ENCODE measurements at places on chromosomes 5 and 9.

DNA sequence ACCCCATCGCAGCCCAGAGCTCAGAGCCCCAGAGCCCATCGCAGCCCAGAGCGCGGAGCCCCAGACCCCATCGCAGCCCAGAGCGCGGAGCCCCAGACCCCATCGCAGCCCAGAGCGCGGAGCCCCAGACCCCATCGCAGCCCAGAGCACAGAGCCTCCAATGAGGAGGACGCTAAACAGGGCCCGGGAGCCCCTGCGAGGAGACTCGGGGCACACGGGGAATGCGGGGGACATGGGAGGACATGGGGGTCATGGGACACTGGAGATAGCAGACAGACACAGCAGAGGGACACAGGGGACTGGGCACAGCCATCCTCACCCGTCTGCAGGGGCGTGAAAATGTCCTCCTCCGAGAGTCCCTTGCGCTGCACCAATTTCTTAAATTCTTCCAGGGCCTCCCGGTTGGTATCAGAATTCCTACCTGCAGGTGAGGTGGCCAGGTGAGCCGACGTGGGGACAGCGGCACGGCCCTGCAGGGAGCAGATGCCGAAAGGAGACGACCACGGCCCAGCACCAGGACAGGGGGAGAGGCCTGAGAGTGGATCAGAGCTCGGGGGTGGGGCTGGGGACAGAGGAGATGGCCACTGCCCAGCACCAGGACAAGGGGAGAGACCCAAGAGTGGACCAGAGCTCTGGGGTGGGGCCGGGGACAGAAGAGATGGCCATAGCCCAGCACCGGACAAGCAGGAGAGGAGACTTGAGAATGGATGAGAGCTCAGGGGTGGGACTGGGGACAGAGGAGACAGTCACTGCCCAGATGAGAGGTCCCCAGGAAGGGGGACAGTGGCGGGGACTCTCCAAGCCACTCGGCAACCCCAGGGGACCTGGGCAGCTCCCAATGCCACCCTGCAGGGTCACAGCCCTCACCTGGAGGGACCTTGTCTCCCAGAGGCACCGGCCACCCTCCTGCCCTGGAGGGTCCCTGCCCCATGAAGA is 2.8 kb downstream of the OBP2B start:
- DNase-seq: no peak

GRCh38 chr9:128902351-128903078 is 18.3 kb upstream of the PHYHD1 start:
- peak; percentile 76 for DNase-seq

- DNase-seq: no peak
Measured at GRCh38 chr9:21815643-21816042, 13.2 kb downstream of the MTAP start.

DNA sequence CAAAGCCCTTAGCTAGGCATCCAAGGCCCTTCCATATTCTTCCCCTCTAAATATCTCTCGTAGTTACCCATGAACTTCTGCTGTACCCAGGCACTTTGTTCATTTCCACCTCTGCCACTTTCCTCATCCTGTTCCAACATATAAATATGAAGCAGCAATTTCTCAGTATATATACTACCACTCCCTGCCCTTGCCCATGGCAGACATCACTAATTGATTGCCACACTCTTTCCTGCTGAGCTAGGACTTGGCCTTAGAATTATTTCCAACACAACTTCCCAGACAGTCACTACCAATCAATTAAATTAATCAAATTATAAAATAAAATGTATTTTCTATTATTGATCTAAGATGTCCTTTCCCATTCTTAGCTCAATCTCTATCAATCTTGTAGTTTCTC is 8.5 kb downstream of the INSYN2B start:
- no peak for DNase-seq

GRCh38 chr5:179165421-179166170 is 105.4 kb downstream of the ZNF354C start:
- no peak for DNase-seq

GRCh38 chr5:95826949-95827891 is 4.7 kb upstream of the GLRX start:
- DNase-seq: no peak

DNA sequence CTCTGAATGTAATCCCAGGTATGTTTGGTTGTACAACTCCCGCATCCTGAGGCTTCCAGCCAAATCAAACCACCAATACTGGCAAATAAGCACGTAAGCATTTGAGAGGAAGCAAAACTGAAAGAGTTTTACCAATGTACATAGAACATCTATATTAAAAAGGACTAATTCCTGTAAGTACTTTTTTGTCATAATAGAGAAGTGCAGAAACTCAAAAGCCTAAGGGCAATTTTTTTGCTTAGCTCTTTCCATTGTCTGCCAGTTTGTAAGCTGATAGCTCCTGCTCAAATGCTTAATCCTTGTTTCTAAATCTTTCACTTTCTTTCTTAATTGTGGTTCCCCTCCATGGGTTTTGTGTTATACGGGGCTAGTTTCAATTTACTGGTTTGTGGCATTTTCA is 1151.8 kb downstream of the CDH12 start:
- no peak for DNase-seq

DNA sequence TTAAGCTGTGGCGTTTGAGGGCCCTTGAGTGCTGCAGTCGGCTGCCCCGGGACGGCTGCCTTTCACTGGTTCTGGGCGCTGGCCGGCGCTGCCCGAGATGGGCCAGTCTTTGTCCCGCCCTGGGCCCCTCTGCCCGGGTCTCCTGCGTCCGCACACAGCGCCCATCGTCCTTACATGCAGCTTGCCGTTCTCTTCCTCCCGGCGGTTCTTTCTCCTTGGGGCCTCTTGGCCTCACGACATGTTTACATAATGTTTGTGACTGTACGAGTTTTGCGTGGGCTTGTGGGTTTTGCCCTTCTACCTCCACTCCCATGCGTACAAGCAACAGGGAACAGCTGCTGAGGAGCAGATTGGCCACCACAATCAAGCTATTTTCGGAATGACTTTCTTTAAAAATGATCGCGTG is 618 bp downstream of the TNPO1 start:
- peak; percentile 31 for DNase-seq

GRCh38 chr5:151054709-151055108 is 26.1 kb downstream of the TNIP1 start:
- no peak for DNase-seq

- no peak for DNase-seq
Measured at GRCh38 chr9:10230512-10230911, 382.3 kb downstream of the PTPRD start.

DNA sequence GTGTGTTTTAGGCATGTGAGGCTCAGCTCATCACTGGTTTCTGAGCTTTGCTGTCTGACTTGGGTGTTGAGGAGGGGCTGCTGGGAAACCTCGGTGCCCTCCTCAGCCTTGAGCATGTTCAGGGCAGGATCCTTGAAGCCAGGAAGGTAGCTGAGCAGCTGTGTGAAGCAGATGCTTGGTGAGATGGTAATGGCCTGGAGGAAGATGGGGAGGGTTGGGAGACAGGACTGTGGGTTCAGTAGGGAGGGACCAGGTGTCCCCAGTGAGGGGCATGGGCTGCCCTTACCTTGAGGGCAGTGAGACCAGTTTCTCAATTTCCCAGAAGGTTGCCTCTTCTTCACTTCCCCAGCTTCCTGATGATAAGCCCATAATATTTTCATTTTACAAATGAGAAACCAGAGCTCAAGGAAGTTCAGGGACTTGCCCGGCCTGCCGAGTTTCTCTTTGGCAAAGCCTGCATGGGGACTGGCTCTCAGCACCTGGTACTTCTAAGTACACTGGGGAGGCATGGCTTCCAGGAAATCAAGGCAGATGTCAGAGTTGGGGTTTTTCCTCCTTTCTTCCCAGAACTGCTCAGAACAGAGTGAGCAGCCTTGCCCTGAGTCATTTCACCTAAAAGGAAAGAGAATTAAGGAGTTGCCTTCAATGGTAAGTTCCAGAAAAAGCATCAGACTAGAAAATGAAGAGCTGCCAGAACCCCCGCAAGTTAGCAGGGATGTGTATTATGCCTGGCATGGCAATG is 225.7 kb downstream of the MAST4 start:
- no peak for DNase-seq

DNA sequence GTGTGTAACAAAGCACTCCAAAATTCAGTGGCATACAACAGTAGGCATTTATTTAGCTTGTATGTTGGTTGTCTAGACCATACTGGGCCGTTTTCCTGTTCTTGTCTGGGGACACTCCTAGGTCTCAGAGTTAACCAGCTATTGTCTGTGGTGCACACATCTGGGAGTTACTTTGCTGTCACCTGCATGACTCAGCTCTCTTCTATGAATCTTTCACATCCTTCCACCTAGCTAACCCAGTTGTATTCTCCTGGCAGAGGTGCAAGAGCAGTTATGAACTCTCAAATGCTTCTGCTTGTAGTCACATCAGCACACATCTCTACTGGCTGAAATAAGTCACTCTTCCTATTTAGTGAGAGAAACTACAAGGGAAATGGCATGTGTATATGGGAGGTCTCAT is 138.1 kb downstream of the BAAT start:
- no peak for DNase-seq

- DNase-seq: no peak
Measured at GRCh38 chr9:37575001-37575400, 1.2 kb downstream of the FBXO10 start.

DNA sequence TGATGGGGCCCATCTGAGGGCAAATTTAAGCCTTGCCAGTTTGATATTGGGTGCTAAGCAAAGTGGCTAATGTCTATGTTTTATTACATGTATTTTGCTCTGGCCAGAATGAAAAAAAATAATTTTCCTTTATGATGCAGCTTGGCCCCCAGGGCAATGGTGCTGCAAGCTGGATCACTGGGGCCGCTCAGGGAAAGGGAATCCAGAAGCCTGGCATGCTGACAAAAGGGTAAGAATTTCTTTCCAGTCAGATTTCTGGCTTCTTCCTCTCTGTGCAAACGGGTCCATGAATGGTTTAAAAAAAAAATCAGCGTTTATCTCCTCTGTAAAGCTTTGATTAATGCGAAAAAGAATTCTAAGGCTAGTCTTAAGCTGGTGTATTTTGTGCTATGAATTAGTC is 138.4 kb downstream of the MAPKAP1 start:
- DNase-seq: no peak

DNA sequence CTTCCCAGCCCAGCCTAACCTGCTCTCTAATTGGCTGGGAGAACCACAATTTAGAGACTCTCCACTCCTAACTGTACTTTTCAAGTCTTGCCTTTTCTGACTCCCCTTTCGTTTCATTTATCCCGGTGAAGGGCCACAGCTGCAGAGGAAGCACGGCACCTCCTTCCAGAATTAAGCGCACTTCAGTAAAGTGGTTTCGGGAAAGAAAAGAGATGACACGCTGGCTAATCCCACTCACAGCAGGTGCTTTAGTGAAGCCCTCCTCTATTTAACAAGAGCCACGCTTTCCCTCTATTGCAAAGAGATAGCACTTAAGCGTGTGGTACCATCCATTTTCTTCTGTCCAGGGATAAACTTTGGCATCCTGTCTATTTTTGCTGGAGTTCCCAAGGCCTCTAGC is 4.8 kb downstream of the DNAH5 start:
- DNase-seq: no peak

DNA sequence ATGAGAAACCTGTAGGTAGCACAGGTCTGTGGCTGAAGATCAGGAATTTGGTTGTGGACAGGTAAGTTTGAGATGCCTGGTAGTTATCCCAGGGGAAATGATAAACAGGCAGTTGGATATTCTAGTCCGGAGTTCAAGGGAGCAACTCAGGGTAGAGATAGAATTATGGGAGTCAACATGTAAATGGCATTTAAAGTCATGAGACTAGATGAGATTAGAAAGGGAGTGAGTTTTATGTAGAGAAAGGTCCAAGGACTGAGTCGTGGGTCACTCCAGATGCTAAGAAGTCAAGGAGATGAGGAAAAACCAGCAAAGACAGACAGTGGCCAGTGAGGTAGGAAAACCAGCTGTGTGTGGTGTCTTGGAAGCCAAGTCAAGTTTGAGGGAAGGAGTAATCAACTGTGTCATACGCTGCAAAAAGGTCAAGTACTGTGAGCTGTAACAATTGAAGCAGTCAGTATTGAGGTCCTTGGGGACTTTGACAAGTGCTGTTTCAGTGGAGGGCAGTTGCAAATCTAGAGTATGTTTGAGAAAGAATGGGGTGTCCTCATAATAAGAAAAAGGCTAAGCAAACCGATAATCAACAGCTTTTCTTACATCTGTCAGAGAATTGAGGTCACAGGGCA is 18.2 kb downstream of the GNPDA1 start:
- DNase-seq: no peak

- DNase-seq: no peak
Measured at GRCh38 chr5:78905084-78905938, 79.8 kb downstream of the ARSB start.

DNA sequence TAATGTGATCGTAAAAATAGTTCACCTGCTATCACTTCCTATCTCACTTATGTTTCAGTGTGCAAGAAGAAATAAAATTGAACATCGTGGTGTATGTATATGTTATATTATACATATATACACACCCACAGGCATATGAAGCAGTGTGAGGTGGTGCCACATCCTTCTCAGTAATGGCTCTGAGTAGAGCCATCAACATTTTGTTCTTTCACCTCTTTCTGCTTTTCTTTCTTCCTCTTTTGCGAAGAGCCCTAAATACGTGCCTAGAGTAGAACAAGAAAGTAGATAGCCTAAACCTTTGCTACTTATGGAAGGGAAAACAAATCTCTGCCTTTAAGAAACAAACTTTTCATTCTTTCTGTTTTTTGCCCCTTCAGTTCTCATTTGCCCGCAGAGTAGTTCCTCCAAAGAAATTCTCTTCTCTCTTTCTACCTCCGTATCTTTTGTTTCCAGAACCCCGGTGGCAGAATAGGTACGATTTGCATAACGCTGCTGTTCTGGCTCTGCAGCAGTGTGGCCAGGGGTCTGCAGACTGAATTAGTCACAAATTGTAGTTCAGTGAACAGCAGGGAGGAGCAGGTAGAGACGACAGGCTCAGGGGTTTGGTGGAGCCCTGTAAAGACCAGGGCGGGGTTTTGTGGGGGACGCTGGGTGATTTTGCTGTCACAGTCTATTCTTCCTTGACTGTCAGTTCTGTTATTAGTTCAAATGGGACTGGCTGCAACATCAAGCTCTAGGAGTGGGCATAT is 40.5 kb upstream of the PJA2 start:
- DNase-seq: no peak

DNA sequence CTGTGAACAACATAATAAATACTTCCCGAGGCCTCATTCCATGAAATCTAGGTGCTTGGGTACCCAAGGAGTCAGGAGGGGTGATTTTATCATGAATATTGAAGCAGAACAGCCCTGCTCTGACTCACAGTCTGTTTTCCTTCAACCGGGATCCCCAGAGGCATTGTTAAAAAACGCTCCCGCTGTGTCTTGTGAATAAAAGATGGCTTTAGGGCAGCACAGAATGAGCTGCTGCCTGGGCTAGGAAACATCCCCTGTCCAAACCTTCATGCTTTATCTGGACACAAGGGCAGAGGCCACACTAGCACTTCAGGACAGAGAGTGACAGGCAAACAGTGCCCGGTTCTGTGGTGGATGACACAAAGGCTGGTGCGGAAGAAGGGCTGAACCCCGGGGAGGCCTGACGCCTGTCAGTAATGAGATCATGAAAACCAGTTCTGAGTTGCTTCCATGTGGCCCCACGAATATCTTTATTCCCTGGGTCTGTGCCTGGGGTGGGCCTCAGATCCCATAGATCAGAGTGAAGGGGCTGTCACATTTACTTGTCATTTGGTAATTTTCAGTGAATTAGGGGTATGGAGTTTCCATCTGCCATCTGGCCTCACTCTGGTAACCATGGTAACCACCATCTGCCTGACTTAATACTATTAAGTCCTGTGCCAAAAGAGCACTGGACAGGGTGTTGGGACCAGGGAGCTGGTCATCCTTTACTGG is 2.6 kb downstream of the IGFBPL1 start:
- DNase-seq: peak; percentile 76
